ENCODE measurements at places on chromosomes 1 and 21. TPM values are rescaled to one million over a fixed set of nuclear protein-coding genes. Genes with fewer than 3 reads are reported as not detected.

DNA sequence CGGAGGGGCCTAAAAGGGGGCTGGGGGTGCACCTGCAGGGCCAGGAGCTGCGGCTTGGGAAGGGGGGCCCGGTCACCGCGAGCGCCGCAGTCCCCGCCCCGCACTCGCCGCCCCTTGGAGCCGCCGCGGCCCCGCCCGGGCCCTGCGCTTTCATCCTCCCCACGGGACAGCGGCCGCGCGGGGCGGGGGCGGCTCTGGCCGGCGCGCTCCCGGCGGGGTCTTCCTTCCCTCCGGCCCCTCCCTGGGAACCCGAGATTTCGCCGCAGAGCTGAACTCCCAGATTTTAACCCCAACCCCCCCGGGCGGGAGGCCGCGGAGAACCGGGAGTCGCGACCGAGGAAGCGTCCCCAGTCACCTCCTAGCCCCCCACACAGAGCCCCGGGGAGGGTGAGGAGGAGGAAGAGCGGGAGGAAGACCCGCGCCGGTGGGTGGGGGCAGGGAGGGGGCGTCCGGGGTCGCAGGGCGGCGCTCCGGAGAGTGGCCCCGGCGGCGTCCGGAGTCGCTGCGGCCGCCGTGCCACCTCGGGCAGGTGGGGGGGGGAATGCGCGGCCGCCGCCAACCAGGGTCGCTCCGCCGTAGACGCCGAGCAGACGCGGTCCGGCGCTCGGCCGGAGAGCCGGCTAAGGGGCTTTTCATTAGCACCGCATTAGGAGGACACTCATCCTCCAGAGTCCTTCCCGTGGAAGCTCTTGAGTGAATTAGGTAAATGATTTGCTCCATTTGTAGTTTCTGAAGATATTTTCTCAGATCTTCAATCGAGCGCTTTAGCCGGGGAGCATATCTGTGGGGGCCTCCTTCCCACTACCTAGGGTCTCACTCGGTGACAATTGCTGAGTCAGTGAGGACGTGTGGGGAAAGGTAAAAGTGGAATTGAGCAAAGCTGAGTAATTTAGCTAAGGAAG is 31.6 kb upstream of the NFIA start:
- H3K27ac ChIP-seq = peak overlapping the region; percentile 95
- H3K27me3 ChIP-seq = no peaks in the 10 kb centered on the region
- H3K4me3 ChIP-seq = peak overlapping the region; percentile 87

- peak overlapping the region; percentile 25 for H3K4me3 ChIP-seq
- no peaks in the 10 kb centered on the region for H3K27me3 ChIP-seq
- H3K4me1 ChIP-seq = no peaks in the 10 kb centered on the region
- no peaks in the 10 kb centered on the region for H3K36me3 ChIP-seq
These were observed 89.3 kb downstream of the SIM2 start for GRCh38 chr21:36788120-36788638.

- no peak overlapping the region for H3K4me3 ChIP-seq
- H3K4me1 ChIP-seq = no peaks in the 10 kb centered on the region
- no peaks in the 10 kb centered on the region for H3K27me3 ChIP-seq
- H3K27ac ChIP-seq = no peak overlapping the region
- no peak for DNase-seq
- no peaks in the 10 kb centered on the region for H3K36me3 ChIP-seq
These were observed 6.2 kb downstream of the WDR64 start for GRCh38 chr1:241658081-241658793.

DNA sequence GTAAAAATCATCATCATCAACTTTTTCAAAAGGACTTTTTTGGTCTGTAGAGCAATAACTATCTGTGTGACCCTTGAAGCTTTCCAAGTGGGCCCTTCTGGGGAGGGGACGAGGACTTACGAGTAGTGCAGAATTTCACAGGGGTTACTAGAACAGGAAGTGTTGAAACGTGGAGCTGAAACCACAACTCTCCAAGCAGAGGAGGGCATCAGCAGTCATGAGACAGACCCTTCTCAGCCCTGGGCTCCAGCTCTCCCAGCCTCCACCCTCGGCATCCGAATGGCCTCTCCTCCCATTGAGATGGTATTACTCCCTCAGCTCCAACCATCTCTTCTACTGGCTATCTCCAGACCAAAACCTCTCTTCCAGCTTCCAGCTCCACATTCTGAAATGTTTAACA is 3.6 kb downstream of the FAM89A start:
- H3K4me1 ChIP-seq = peaks cover 42% of the 10 kb centered on the region
- H3K4me3 ChIP-seq = no peak overlapping the region
- no peak overlapping the region for H3K27ac ChIP-seq
- no peaks in the 10 kb centered on the region for H3K36me3 ChIP-seq
- DNase-seq = no peak

GRCh38 chr1:218802799-218803198 is 370.9 kb upstream of the LYPLAL1 start:
- H3K4me1 ChIP-seq = no peaks in the 10 kb centered on the region
- H3K27ac ChIP-seq = no peak overlapping the region
- no peaks in the 10 kb centered on the region for H3K36me3 ChIP-seq

- no peaks in the 10 kb centered on the region for H3K4me1 ChIP-seq
- no peak for DNase-seq
- no peak overlapping the region for H3K27ac ChIP-seq
- no peaks in the 10 kb centered on the region for H3K27me3 ChIP-seq
- H3K4me3 ChIP-seq = no peak overlapping the region
These were observed 25.1 kb upstream of the S100A11 start for GRCh38 chr1:152061952-152062351.

DNA sequence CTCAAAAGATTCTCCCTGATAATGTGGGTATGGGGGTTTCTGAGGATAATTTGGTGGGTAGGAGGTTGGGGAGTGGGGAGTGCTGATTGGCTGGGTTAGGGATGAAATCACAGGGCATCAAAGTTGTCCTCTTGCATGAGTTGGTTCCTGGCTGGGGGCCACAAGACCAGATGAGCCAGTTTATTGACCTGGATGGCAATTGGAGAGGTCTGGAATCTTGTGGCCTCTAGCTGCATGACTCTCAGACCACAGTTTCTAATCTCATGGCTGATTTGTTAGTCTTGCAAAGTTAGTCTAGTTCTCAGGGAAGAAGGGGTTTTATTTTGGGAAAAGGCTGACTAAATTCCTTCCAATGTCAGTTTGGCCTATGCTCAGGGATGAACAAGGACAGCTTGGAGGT is 3.3 kb upstream of the GBP1 start:
- no peaks in the 10 kb centered on the region for H3K4me1 ChIP-seq
- no peak for DNase-seq
- no peaks in the 10 kb centered on the region for H3K27me3 ChIP-seq
- H3K27ac ChIP-seq = no peak overlapping the region
- no peak overlapping the region for H3K4me3 ChIP-seq

Gene RCSD1
- 13.4 TPM for total RNA-seq

Gene MMEL1
- total RNA-seq = 4.5 TPM

Gene ARPC5
- total RNA-seq = 26.3 TPM

Gene CA14
- not detected for total RNA-seq

Gene PDZK1
- total RNA-seq = not detected

Gene CHAF1B
- 3.3 TPM for total RNA-seq

Gene SAMSN1
- total RNA-seq = 21.6 TPM

Data from stomach (tissue), 19 donors.